ENCODE measurements at places on chromosomes 2 and 18. TPM values are rescaled to one million over a fixed set of nuclear protein-coding genes. Genes with fewer than 3 reads are reported as not detected.

DNA sequence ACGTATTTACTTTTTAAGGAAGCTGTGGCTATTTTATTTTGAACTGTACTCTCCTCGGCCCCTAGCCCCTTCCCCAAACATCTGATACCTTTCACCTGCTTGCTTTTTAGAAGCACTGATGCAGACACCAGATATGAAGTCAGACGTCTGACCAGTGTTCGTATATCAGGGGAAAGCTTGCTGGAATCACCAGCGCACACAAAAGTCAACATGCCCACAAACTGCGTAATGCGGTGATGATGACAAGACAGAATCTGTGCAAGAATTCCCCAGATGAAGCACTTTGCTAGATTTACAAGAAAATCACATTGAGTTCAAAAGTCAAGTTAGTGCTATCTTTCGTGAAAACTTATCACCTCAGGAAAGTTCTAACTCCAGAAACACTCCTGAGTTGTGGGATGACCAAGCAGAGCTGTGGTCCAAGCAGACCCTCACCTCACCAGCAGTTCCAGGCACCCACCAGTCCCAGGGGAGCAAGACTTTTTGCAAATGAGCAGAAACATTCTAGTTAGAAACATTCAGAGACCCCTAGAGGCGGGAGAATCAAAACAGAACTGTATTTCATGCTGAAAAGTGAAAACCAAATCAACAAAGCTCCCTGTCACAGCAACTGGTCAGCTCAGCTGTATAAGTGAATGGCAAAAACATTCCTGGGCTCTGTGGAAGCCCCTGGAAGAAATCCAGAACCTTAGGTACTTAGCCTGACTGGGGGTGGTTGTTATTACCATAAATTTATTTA is 55.7 kb downstream of the INO80C start:
- no peak for DNase-seq

GRCh38 chr2:118614841-118615271 is 232.6 kb downstream of the EN1 start:
- DNase-seq: no peak

GRCh38 chr2:154433010-154433409 is 265.5 kb upstream of the KCNJ3 start:
- no peak for DNase-seq

- DNase-seq: no peak
Measured at GRCh38 chr18:57004366-57005121, 142.3 kb upstream of the BOD1L2 start.

DNA sequence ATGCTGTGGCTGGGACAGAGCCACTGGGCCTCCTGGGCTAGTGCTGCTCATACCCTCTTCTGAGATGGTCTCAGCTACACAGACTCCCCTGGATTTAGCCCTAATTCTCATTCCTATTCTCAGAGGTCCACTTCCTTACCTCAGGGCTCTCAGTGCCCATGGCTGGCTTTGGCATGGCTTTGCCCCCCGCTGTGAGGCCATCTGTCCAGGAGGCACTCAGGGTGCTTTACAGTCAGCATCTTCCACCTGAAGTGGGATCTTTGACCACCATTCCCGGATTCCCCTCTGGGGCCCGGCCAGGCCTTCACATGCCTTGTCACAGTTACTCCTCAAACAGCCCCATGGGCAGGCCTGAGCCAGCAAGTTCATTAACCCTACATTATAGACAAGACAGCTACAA is 161.8 kb downstream of the CELF4 start:
- DNase-seq: no peak

DNA sequence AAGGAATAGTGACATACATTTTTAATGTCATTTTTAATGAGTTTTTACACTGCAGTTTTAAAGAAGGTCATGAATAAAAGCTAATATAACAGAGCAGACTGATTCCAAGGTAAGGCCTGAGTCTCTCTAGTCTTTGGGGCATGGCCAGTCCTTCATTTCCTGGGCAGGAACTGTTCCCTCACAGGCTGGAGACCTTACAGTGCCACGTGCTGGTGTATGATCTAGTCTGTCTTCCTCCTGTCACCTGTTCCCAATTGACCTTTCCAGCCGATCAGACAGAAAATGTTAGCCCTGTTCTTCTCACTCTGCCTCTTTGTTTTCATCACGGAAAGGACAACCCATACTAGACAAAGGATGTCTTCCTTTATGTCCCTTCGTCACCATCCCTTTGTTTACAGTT is 33.6 kb downstream of the ZCCHC2 start:
- DNase-seq: no peak

- no peak for DNase-seq
Measured at GRCh38 chr2:176066645-176067588, 16.8 kb downstream of the EVX2 start.

GRCh38 chr2:64288321-64289193 is 144.3 kb upstream of the PELI1 start:
- DNase-seq: no peak

DNA sequence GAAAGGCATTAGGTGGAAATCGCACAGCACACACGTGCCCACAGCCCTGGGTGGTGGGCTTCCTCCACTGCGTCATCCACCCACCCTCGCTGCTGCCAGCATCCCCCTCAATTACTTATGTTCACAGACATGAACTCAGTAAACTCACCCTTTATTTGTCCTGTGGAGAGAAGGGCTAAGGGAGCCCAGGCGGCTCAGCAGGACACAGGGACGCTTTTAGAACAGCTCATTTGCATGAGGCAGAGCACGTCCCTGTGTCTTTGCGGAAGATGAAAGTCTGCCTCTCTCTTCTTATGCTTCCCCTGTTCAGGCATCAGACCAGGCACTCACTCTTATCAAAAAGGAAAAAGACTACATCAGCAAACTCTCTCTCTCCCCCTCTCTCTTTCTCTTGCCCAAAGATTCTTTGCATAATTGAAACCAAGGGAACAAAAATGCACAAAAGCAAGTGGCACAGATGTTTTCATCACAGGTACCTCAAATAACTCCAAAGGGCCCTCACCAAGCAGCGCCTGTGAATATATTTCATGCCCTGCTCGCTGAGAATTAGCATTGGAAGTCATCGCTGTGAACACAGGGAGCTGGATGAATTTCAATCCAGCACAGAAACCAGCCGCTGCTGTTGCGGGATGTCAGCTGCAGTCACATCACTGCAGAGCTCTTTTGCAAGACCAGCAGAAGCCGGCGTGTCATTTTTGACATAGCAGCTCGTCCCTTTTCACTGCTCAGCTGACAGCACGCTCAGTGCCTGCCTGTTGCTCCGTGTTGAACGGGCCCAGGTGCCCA is 376.3 kb upstream of the MYT1L start:
- DNase-seq: no peak

GRCh38 chr2:33644215-33644614 is 45.1 kb upstream of the FAM98A start:
- DNase-seq: no peak

The GREB1 gene
- 22.9 TPM for total RNA-seq

The TCF23 gene
- total RNA-seq: 0.04 TPM

The DUSP11 gene
- 25.5 TPM for total RNA-seq

The ATG9A gene
- total RNA-seq: 40.8 TPM
